ENCODE measurements at places on chromosomes 2 and 18.
A peak's percentile ranks its signal among the peaks of the same experiment; 100 is the strongest.

DNA sequence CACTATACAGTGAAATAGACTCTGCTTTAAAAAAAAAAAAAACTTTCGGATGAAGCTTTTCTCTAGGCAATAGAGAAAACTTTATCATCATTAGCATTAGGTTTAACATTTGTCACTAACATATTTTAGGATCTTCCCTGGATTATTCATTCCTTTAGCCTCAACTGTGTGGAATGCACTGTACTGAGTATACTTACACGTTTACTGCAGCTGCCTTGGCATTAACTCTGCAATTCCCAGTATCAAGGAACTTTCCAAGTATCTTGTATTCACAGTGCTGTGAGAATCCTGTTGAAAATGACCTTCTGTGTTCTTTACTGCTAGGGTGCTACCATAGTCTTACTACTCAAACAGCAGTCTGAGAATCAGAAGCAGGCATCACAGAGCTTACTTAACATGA is 328.2 kb upstream of the COL3A1 start:
- DNase-seq, result peak; percentile 52

GRCh38 chr2:8239531-8240088 is 442.2 kb upstream of the ID2 start:
- DNase-seq, result no peak

DNA sequence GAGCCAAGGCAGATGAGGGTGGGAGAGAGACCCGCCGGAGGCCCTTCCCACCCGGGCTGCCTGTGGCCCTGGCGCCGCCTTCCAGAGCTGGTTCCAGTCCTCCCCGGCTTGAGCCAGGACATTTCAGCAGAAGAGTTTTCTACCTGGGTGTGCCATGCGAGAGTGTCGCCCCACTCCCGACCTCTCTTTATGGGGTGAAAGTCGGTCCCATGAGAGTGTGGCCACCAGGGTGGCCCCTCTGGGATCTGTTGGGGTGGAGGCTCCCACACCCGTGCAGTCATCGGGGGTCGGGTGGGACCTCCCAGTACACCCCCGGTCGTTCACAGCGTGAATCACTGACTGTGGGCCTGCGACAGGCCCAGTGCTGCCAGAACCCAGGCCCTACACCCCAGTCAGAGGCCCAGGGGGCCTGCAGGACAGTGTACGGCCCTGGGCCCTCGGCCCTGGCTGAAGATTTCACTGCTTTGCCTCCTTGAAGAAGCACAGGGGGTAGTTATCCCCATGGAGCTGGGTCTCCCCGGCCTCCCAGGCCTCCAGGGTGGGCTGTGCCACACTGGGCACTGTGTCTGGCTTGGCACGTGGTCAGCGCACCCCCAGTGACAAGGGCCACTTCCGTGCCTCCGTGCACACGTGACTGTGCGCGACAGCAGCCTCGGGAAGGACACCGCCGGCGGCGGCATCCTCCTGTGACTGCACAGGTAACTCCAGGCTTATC is 5.9 kb downstream of the NFATC1 start:
- DNase-seq, result no peak

- no peak for DNase-seq
Measured at GRCh38 chr2:185979546-185980071, 241.0 kb downstream of the FSIP2 start.

DNA sequence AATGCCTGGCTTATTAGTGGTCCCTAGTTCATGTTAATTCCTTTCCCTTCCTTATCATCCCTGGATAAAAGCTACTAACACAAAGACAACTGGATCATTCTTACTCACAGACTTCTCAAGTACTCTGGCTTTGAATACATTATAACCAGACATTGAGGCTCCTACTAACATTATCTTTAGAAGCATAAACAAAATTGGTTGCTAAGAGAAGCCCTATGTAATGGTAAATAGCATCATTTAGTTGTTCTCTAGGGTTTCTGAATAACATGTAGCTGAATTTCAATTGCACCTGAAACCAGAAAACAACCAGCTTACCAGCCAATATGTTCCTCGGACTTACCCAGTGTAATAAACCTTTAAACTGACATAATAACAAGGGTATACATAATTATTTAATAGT is 114.1 kb upstream of the NCKAP5 start:
- DNase-seq, result no peak

- no peak for DNase-seq
Measured at GRCh38 chr2:54454548-54455130, 1.5 kb upstream of the SPTBN1 start.

- peak; percentile 25 for DNase-seq
Measured at GRCh38 chr2:61434314-61434713, 36.6 kb downstream of the USP34 start.

- no peak for DNase-seq
Measured at GRCh38 chr18:76827205-76828200, 5.1 kb downstream of the ZNF236 start.

DNA sequence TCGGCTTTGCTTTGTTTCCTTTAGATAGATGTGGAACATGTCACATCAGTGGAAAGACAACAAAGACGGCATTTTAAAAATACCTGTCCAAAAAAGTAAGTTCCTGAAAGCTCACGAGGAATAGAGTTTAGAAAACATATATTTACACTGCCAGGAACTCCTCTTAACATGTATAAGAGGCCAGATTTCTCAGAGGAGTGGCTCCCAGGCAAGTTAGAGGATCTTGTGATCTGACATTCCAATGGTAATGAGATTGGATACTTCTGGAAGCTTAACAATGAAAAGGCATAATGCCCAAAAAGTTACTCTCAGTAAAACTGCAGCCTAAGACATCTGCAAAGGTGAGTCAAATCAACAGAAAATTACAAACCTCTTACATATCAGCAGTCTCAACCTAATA is 77.1 kb downstream of the CYRIA start:
- no peak for DNase-seq

DNA sequence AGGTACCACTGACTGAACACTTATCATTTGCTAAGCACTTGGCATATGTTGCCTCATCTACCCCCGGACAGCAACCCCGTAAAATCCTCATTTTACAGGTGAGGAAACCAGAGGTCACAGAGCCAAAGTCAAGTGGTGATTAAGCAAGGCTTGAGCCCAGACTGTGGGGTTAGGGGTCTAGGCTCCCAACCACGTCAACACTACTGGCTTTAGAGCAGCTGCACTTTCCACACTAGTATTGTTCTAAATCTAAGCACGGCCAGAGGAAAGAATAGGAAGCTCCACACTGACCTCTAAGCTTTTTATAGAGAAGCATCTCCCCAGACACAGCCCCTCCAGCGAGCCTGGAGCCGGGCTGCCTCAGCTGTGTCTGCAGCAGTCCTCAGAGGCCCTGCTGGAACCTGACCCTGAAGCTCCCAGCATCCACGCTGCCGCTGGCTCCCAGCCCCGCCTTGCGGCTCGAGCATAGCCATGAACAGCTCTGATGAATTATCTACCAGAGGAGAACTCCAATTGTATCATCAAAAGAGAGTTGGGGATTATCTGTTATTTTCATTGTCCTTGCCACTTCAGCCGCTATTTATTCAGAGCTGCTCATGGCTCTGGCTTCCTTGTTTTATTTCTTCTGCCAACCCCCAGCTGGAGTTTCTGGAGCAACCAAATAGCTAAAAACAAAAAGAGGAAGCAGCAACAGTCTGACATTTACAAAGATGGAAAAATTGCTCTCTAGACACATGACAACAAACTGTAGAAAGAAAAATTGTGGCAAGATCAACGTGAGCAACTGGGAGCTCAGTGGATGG is 62.2 kb upstream of the RTN4 start:
- DNase-seq, result peak; percentile 85

DNA sequence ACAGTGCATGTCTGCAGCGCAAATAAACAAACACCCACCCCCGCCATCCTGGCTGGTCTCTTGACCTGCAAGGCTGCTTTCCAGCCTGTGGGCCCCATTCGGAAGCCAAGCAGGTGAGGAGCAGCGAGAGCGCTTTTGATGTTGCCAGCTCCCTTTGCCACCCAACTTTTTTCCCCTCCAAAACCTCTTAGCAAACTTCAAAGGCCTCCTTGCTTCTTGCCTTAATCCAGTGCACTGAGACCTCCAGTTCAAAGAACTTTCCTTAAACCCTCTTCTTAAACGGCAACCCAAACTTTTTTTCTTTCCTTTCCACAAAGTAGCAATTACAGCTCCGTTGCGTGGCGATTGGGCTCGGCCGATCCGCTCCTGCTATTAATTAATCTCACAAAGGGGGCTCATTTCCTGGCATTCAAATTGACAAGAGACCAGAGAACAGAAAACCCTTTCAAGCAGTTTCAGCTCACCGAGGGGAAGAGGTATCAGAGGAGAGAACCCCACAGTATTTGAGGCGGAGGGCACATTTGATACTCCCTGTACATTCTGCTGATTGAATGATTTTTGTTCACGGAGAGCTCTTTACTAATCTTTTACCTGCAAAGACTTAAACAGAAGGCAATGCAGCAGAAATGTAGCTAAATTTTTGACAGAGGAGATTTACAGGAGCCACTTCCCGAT is 531.4 kb downstream of the TMEM182 start:
- DNase-seq, result no peak

DNA sequence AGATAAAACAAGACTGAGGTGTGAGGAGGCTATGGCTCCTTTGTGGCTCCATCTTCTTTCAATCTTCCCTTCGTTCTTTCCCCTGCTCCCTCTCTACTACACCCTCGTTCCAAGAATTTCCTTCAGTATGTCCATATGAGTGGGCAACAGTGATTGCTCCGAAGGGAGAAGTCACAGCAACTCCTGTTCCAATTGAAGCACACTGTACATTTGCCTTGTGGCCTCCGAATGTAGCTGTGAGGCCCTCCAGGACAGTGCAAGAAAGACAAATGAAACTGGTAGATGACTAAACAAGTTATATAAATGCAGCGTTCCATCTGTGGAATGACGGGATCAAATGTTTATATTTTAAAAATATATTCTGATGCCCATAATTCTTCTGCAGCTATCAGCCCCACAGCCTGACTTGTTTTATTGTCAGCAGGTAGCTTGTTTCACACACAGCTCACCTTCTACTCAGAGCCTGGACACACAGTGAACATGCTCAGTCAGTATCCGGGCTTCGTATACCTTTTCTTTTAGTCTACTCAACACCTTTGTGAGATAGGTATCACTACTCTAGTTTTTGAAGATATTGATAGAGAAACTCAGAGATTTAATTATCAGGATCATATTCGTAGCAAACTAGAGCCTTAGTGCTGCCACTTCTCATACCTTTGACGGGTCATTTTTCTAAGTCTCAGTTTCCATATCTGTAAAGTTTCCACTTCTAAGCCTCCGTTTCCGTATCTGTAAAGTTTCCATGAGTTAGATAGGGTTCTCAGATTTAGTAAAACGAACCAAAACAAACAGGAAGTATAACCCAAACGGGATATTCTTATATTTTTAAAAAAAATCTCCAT is 216.7 kb upstream of the STON1 start:
- no peak for DNase-seq

GRCh38 chr2:234577191-234577590 is 80.3 kb upstream of the ARL4C start:
- no peak for DNase-seq

DNA sequence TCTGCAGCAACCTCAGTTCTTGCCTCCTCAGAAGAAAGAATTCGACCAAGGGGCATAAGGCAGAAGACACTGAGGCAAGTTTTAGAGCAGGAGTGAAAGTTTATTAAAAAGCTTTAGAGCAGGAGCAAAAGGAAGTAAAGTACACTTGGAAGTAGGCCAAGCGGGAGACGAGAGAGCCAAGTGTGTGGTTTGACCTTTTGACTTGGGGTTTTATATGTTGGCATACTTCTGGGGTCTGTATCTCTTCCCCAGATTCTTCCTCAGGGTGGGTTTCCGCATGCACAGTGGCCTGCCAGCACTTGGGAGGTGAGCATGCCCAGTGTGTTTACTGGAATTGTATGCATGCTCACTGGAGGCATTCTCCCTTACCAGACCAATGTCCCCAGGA is 59.3 kb upstream of the ANKRD44 start:
- DNase-seq, result peak; percentile 20
